ENCODE measurements at places on chromosomes 7 and 10.

DNA sequence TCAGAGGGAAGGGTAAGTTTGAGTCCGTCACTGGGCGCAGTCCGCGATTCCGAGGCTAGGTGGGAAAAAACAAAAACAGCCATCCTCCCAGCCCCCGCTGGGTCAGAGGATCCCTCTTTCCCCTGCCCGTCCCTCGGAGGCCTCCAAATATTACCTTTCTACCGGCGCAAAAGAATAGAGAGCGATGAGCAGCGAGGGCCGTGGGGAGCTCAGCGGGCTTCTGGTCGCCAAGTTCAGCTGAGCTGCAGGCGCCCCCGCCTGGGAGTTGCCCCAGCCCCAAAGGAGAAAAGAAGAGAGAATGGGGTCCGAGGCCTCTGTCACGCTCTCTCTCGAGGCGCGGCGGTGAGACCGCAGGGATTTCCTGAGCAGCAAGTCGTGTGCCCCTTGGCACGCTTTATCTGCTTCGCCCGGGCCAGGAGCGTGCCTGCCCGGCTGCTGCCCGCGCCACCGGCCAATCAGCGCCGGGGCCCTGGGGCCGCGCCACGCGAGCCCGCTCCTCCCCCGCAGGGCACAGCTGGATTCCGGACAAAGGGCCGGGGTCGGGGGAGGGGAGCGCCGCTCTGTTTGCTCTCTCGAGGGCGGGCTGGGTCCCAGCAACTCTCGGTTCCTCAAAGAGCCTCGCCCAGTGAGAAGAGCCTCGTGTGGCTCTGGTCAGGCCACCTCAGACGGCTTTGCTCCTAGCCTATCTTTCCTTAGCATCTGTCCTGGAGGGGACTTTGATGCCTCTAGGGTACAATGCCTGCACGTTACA lies at the start of gene NEUROG3:
NEUROG3 (minus strand) TSS at position 367 of the 751 bp plus-strand sequence. CDS start 379 bp downstream, outside the sequence.
- no peak for DNase-seq

DNA sequence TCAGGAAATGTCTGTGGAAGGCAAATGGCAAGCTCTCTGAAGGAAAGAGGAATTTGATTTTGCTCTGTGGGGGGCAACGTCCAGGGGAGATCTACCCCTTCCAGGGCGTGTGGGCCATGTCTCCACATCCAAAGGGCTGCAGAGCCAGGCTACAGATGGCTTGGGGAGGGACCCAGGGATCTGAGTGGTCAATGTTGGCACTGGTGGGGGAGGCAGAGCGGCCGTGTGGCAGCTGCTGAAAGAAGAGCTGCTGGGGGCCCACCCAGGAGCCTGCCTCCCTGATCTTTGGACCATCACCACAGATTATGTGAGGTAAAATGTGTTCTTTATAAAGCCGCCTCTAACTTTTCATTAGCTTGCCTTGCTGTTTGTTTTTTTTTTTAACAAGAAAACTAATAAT lies 144.1 kb downstream of the HERPUD2 start:
- DNase-seq = no peak

DNA sequence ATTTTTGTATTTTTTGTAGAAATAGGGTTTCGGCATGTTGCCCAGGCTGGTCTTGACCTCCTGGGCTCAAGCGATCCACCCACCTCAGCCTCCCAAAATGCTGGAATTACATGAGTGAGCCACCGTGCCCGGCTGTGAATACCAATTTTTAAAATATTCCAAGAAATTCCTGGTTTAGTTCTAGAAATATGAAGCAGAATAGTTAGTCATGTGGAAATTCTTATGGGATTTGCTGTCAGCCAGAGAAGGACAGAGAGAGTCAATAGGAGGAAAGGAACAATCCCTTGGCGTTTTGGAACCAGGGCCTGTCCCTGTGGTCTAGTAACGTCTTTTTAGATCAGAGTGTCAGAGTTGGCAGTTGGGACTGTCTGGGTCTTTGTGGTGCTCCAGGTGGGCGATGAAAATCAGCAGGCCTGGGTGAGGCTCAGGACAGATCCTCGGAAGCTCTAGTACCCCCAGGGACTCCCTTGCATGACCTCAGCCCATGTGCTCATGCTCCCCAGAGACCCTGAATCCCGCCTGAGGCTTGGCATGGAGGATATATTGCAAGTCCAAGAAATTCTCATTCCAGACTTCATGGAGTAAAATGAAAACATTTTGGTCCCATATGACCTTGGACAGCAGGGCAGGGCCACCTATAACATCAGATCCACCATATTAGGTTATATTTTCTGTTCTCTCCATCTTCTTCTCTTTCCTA lies 7.8 kb downstream of the NODAL start:
- no peak for DNase-seq

DNA sequence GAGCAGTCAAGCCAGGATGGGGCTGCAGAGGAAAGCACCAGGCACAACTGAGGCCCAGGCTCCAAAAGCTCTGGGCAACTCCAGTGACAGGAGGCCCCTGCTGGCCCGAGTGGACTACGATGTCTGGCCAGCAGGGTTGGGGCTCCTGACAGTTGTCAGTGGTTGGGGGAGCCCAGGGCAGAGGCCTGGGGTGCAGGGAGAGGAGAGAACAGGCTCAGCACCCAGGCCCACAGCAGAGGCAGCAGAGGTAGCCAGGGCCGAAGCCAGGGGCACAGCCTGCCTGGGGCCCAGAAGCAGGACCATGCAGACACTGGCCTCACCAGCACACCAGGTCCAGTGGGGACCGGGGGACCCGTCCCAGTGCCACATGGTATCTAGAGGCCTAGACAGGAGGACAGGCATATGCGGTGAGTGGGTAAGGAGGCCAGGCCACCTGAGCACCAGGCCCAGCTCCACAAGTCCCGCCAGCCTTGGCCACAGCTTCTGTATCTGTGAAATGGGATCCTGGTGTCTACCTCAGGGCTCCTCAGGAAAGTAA lies 46.0 kb upstream of the LRRC18 start:
- DNase-seq = no peak

DNA sequence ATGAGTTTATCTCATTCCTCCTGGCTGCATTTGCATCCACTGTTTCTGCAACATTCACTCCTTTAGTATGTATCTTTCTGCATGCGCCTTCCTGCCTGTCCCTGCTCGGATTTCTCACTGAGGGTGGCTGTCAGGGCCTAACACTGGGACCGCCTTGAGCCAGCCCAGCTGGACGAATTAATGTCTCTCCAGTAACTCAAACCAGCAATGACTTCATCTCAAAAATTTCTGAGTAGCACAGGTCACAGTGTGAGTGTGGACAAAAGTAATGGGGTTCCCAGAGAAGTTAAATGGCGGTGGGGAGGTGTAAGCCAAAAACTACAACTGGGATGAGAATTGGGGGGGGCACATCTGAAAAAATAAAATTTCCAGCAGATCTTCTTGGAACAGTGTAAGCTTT lies 444.0 kb upstream of the MGMT start:
- peak; percentile 28 for DNase-seq

DNA sequence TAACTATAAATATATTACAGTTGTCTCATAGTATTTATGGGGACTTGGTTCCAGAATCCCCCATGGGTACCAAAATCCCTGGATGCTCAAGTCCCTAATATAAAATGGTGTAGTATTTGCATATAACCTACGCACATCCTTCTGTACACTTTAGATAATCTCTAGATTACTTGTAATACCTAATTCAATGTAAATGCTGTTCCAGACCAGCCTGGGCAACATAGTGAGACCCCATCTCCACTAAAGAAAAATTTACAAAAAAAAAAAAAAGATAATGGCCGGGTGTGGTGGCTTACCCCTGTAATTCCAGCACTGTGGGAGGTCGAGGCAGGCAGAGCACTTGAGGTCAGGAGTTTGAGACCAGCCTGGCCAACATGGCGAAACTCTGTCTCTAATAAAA lies 17.4 kb upstream of the GNA12 start:
- DNase-seq = no peak

GRCh38 chr10:17349717-17350116 lies 104.7 kb downstream of the ST8SIA6 start:
- no peak for DNase-seq

DNA sequence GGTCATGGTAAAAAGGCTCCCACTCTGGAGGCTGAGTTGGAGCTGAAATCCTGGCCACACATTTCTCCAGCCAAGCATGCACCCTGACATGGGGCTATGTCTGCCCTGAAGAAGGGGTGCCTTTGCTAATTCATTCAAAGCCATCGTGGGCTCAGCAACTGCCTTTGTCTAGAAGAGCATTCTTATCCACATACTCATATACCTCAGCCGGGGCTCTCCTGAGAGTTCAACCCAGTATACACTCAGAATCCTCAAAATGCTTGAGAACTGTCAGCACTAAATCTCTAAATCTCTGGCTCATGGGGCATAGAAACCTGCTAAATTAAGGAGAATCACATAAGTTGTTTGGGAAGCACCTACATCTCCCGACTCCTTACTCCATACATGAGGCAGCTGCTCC lies 89.3 kb downstream of the MRPL32 start:
- no peak for DNase-seq

GRCh38 chr10:27801171-27801785 lies 55.7 kb upstream of the MKX start:
- no peak for DNase-seq

GRCh38 chr10:38076687-38077086 lies 17.4 kb upstream of the ZNF37A start:
- no peak for DNase-seq

DNA sequence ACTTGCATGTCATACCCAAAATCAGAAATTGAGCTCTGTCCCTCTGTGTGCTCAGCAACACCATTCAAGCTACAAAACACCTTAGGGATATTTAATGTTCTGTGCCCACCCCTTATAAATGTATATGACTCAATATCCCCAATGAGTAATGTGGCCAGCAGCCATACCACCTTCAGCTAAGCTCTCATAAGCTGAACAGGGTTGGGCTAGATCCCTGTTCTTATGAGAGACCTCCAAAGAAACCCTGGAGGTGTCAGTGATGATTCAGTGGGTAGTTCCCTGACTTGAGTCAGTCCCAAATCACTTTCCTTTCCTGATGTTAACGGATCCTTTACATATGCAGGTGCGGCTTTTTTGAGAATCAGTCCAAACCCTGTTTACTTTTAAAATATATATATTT lies 253.8 kb downstream of the CREB5 start:
- no peak for DNase-seq

DNA sequence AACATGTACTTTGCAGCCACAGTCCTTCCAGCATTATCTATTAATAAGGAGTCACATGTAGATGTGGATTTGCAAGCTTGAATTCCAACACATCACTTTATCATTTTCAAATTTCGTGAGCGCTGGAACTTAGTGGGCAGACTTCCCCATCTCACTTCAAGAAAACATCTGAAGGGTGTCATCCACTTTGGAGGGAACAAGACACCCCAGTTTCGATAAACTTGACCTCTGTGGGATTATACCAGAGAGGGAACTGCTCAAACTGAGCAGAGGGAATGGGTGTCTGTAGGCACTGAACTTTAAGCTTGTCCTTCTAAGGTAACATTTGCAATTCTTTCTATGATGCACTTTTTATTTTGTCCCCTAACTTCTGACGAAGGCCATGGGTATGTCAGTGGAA lies 27.5 kb downstream of the ADRB1 start:
- no peak for DNase-seq

DNA sequence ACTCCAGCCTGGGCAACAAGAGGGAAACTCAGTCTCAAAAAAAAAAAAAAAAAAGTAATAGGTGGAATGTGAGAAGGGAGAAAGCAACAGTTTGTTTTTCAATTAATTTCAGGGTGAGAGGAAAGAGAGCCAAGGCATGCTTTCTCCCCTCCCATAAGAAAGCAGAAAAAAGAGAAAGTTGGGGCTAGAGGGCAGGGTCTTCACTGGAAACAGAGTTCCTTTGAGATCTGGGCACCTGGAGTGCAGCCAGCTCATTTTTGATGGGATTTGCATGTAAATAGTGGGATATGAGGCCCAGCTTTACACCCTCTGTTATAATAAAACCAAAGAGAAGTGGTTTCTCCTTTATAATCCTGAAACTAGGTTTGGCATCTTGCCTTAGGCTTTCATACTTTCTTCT lies 13.8 kb upstream of the STOX1 start:
- no peak for DNase-seq

DNA sequence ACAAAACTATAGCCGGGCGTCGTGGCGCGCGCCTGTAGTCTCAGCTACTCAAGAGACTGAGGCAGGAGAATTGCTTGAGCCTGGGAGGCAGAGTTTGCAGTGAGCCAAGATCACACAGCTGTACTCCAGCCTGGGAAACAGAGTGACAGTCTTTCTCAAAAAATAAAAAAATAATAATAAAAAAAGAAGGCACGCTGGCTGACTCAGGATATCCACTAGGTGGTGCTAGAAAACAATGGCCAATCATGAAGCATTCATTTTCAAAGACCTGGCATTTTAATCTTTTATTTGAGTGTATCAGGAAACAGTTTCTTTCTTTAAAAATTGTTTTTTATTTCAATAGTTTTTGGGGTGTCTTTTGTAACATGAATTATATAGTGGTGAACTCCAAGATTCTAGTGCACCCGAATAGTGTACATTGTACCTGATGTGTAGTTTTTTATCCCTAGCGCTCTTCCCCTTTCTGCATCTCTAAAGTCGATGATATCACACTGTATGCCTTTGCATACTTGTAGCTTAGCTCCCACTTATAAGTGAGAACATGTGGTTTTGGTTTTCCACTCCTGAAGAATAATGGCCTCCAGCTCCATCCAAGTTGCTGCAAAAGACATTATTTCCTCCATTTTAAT lies 88.6 kb downstream of the LYZL1 start:
- peak; percentile 53 for DNase-seq

GRCh38 chr7:108146070-108146842 lies 16.1 kb upstream of the LAMB4 start:
- DNase-seq = peak; percentile 91

DNA sequence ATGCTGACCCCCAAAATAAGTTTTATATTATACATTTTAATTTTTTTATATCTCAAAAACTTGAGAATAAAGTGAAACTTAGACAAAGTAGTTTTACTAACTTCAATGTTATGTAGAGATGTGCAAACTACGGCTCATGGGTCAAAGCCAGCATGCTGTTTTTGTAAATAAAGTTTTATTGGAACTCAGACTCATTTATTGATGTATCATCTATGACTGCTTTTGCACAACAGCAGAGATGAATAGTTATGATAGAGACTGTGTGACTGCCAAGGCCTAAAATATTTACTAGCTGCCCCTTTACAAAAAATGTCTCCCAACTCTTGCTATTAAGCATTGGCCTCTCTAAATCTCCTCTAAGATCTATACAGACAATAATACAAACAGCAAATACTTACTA lies 12.4 kb downstream of the MTPN start:
- no peak for DNase-seq
